ENCODE measurements at places on chromosomes 6 and 20.

DNA sequence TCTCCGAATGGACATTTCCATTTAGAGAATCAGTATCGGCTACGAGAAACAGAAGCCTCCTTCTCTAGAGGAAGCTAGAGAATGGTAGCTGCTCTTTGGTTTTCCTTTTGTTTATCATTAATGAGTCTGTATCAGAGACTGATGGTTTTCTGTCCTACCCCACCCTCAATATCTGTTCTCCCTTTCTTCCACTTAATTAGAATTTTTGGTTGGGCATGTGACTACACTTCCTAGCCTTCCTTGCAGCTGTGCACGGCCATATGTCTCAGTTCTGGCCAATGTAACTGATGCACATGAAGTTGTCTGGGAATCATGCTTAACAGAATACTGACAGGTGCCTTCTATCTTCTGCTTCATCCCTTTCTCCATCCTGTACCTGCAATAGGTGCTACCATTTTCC, 19.0 kb downstream of the RNF24 start:
- DNase-seq: no peak

DNA sequence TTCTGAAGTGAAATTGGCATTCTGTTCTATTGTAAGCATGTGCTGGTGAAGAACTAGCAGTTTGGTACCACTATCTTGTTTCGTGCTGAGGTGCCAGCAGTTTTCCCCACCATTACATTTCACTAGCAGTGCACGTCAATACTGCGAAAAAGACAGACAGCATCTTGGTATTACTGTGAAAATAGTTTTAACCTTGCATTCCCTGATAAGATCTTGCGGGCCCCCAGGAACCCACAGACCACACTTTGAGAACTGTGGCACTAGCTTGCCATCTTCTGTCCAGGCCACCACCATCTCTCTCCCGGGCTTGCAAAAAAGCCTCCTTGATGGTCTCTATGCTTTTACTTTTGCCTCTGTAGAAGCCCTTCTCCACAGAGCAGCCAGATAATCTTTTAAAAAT, 185.7 kb downstream of the BACH2 start:
- DNase-seq: peak; percentile 88

GRCh38 chr20:1813101-1813529, 82.1 kb upstream of the SIRPA start:
- DNase-seq: no peak

GRCh38 chr6:139448051-139448649, 73.7 kb upstream of the CITED2 start:
- no peak for DNase-seq

GRCh38 chr6:337805-338368, 45.6 kb downstream of the DUSP22 start:
- no peak for DNase-seq

DNA sequence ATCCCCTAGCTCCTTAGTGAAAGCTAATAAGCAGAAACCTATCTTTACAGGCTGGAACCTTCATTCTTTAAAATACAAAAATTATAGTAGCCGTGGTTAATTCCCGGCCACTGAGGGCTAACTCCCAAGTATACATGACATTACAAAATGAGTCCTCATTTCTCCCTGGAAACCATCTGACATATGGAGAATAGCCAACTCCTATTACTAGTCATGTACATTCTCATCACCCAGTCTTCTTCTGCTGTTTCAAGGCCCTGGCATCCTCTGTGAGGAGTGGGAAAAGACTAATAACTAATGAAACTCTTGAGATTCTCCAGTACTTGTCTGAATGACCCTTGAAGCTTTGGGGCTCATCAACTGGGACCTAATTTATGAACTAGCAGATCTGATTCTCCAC, 30.2 kb downstream of the CSNK2A1 start:
- no peak for DNase-seq

- no peak for DNase-seq
These were observed 9.3 kb upstream of the RPS6KA2 start for GRCh38 chr6:166636191-166636933.

- DNase-seq: no peak
These were observed 50.2 kb downstream of the STK35 start for GRCh38 chr20:2151858-2152281.

DNA sequence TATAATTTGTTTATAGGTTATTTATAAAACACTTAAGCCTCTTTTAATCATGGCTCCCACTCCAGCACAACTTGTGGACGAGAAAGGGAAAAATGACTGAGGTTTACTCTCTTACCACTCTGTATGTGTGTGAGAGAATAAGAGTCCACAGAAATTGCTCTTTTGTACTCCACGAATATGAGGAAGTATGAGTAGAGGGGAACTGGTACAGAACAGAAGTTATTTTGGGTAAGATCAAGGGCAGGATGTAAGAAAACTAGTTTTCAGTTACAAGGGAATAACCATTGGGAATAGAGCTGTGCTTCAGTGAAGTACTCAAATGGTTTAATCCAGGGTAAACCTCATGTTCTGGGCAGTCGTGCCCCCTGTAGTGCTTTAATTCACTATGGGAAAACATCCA, 72.6 kb downstream of the REV3L start:
- DNase-seq: no peak

- DNase-seq: no peak
These were observed 398.0 kb upstream of the PLCB4 start for GRCh38 chr20:8670893-8671215.

- DNase-seq: no peak
These were observed 24.1 kb upstream of the BPIFA3 start for GRCh38 chr20:33192912-33193501.

- DNase-seq: no peak
These were observed 315.0 kb downstream of the GMDS start for GRCh38 chr6:1930356-1930755.

DNA sequence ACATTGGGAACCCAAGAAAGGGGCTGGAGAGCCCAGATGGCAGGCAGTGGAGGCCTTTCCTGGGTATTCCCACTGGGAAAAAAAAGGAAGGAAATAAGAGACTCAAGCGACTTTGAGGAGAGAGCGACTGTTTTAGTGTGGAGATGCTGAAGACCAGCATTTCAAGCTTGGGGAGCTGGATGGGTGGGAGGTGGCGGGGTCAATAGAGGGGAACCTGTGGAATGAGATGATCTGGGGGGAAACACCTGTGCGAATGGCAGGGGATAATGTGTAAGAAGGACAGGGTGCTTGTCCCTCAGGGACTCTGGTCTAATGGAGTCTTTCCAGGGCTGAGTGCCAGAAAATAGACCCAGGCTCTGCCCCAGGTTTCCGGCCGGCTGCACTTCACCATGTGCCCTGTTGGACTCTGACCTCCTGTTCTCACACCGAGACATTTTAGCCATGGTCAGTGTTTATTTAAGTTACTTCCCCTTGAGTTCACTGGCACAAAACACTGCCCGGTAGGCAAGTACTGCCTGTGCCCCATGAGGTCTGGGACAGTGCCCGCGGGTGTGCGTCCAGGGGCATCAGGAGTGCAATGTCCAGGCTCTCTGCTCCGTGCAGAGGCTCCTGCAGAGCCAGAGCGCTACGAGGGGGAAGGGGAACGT, 50.4 kb upstream of the NKX2-2 start:
- no peak for DNase-seq

- DNase-seq: no peak
These were observed 80.3 kb downstream of the TBC1D7 start for GRCh38 chr6:13248053-13248452.

DNA sequence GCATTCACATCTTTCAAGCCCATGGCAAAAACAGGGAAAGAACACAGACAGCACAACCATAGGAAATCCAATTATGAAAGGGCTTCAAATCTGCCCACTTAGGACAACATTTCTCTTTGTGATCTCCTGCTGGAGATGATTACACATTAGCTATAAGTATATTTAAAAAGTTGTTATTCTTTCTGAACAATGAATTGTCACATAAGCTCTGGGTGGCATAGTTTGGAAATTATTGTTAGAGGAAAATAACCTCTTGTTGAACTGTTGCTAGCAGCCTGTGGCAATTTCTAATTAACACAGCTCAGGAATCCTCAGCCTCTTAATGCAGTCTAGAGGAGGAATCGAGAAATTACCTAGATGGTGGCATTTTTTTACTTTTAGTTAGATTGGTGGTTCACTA, 54.9 kb downstream of the BCAS1 start:
- DNase-seq: no peak

DNA sequence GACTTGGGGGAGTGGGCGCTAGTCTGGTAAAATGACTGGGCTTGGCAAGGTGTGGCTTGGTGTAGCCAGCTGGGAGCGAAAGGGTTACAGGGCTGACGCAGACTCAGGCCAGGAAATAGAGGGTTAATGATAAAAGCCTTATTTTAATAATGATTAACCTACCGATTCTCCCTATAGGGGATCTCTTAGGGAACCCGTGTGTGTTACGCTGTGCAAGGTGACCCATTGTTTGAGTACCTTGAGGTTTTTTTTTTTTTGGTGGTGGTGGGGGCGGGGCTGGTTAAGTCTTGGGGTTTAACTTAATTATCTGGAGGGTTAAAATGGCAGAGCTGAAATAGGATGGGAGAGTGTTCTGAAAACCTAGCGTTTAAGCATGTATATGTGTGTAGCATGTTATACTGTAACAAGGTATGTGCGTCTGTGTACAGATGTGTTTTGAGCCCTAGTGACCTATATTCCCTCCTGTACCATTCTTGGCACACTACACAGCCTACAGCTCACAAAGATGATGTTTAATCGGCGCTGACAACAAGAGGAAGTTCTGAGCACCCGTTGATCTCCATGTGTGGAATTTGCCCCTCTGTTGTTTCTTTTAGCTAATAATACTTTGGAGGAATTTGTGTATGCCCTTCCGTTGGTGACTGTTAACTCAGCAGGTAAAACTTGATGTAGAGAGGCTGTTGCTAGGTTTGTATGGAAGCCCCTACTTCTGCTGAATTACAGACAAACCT, 1.3 kb downstream of the CARMIL1 start:
- no peak for DNase-seq

- no peak for DNase-seq
These were observed 137.9 kb downstream of the DTNBP1 start for GRCh38 chr6:15524861-15525401.

Data from activated CD4-positive, alpha-beta memory T cell treated with anti-CD3 and anti-CD28 coated beads, Interleukin-2, amount 10 ng/mL, durations not matched to agents 7 days and 5 days (primary cell).